ENCODE measurements at places on chromosomes 12 and 14.

DNA sequence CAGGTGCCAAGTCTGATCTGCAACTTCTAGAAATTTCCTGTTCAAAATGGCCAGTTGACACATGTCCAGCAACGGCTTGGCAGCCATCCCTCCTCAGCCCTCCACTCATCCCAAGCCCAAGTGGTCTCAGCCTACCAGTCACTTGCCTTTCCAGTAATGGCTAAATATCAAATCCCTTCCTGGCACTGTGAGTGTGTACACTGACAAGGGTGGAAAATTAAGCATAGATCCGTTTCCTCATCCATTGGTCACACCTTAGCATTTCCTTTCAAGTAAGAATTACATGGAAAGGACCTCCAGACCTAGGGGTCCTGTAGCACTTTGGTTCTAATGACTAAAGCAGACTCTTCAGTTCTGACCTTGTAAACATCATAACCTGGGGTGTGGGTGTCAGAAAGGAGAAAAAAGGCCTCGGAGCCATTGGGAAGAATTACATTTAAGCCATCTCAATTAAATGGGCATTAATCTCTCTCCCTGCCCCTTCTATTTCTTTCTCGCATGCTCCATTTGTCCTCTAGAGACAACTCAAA, 15.4 kb downstream of the LLPH start:
- no peak for DNase-seq

DNA sequence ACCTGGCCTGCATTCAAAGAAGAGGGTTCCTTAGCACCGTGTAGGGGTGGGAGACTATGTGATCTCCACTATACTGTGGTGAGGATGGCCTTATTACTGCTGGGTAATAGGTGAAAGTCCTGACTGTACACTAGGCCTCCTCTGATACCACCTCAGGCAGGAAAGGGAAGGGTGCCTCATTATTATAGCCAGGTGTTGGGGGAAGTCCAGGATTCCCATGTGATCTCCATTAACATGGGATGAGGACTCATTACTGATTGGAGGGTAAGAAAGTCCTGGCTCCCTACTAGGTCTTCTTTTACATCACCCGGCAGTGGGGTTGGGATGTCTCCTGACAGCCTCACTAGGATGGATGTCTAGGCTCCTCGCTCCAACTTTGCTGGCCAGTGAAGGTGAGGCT, 252.1 kb downstream of the LRIG3 start:
- no peak for DNase-seq

DNA sequence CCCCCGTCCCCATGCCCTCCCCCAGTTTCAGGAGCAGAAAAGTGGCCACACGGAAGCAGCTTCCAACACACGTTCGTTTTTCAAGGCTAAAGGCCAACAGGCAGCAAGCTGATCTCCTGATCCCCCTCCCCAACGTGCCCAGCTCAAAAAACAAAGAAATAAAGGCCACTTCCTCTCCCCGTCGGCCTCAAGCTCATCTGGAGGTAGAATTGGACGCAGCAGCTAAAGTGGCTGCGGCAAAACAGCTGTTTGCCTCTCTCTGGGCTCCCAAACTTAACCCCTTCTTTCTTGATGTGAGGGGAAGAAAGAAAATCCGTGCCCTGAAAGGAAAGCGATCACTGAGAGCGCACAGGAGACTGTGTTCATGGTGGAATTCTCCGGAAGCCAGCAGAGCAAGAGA, 66.3 kb downstream of the SCARB1 start:
- no peak for DNase-seq

GRCh38 chr12:104737791-104738301, 220.2 kb downstream of the SLC41A2 start:
- DNase-seq = no peak

DNA sequence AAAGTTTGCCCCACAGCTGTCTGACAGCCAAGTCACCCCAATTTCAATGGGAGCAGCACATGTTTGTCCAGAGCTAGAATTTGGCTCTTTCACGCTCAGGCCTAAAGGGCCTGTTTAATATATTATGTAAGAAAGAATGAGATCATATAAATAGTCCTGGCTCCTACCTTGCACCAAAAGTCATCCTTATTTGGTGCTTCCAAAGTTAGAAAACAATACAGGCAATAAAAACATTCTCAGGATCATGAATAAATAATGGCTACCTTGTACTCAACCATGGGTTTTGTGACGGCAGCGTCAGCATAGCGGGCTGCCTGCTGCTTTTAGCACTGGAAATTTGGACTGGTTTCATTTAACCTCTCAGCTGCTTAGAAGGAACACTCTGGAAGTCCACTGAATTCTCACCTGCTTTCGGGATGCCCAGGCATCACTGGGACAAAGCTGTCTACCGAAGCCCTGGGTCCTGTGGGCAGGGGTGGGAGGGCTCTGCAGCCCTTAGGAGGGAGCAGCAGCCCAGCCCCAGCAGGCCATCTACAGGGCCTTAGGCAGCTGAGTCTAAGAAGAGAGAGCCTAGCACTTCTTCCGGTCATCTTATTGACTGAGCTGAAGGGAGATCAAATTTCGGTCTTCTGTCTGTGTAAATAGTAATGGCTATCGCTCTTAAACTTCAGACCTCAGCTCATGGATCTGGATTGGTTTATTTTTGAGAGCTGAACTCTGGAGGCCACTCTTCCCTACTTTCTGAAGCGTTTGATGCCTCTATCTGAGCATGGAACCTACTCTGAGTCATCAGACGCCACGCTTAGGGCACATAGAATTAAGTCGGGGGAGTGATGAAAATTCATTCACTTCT, 106.5 kb downstream of the SAMD4A start:
- no peak for DNase-seq

DNA sequence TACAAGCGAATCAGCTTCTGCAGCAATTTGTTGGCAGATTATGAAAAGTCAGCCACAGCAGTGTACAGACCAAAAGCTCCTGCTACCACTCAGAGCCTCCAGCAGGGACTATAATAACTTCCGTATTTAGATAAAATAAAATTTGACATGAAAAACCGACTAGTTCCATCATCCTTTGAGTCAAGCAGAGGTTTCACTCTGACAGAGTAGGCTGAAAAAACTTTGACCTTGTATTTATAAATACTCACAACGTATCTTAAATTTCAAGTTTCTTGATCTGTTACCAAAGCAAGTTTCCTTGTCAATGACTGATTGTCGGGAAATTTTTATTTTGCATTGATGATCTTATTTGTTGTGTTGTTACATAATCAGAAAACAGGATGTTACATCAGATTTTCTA, 283.4 kb downstream of the DAD1 start:
- no peak for DNase-seq

Measured in substantia nigra (tissue), 51 donors.